ENCODE measurements at places on chromosomes 2 and 18. TPM values are rescaled to one million over a fixed set of nuclear protein-coding genes. Genes with fewer than 3 reads are reported as not detected.

The EFEMP1 gene
- 0.40 TPM for total RNA-seq

The PLGLB1 gene
- total RNA-seq: 0.35 TPM

The KYNU gene
- total RNA-seq: 0.83 TPM

The HOXD4 gene
- not detected for total RNA-seq

The ZAP70 gene
- total RNA-seq: 186 TPM

The IL18R1 gene
- 17.9 TPM for total RNA-seq

The ACVR1C gene
- 0.49 TPM for total RNA-seq

All from activated T-cell treated with anti-CD3 and anti-CD28 coated beads, Interleukin-2, amount 50 U/mL, for 4 hours (primary cell).